ENCODE measurements at places on chromosomes 2 and 18. TPM values are rescaled to one million over a fixed set of nuclear protein-coding genes. Genes with fewer than 3 reads are reported as not detected.

STAT4 gene
- total RNA-seq = 4.9 TPM

FAM124B gene
- 1.0 TPM for total RNA-seq

SULT1C2 gene
- total RNA-seq = not detected

AMER3 gene
- 0.08 TPM for total RNA-seq

PLCL1 gene
- 6.4 TPM for total RNA-seq

DSC1 gene
- total RNA-seq = not detected
